ENCODE measurements at places on chromosomes 6 and 20.
A peak's percentile ranks its signal among the peaks of the same experiment; 100 is the strongest.

GRCh38 chr20:63354636-63355350, 6.4 kb downstream of the CHRNA4 start:
- no peak for DNase-seq

- no peak for DNase-seq
These were observed 7.5 kb downstream of the NOL4L start for GRCh38 chr20:32577657-32578056.

- no peak for DNase-seq
These were observed 39.2 kb downstream of the LIN28B start for GRCh38 chr6:104995989-104996617.

- DNase-seq: no peak
These were observed 79.5 kb downstream of the BCAS1 start for GRCh38 chr20:53990768-53991450.

- no peak for DNase-seq
These were observed 1.3 kb downstream of the ASF1A start for GRCh38 chr6:118895261-118895560.

DNA sequence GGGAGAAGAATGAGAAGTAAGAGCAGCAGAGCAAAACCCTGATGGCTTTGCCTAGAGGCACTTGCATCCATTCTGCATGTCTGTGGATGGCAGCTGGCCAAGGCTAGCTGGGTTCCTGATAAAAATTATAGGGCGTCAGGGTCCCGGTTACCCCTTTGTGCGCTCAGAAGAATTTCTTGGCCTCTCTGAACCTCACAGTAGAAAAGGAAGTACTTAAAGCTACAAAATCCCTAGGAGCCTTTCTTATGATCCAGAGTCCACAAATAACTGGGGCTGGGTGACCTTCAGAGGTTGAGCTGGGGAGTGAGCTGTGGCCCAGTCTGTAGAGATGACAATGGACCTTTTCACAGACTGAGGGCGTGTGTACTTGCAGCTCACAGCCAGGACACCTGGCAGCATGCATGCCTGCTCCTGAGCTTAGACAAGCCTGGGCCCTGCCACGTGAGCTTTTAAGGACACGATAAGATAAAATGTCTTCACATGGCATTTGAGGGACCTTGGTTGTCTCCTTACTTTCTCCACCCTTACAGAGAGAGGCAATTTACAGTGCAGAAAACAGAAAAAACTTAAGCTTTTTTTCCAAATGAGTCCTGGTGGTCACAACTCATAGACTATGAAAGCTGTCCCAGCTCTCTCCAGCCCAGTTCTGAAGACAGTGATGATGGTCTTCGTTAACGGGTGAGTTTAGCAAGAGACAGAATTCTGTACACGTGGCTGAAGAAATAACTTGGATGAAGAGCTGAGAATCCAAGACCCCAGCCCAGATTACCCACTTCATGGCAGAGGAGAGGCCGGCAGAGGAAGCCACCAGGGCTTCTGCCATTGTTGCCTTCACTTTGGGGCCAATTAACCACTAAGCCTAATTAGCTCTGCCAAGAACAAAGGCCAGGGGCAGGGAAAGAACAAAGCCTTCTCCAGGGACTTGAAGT, 50.3 kb downstream of the FOXA2 start:
- no peak for DNase-seq

DNA sequence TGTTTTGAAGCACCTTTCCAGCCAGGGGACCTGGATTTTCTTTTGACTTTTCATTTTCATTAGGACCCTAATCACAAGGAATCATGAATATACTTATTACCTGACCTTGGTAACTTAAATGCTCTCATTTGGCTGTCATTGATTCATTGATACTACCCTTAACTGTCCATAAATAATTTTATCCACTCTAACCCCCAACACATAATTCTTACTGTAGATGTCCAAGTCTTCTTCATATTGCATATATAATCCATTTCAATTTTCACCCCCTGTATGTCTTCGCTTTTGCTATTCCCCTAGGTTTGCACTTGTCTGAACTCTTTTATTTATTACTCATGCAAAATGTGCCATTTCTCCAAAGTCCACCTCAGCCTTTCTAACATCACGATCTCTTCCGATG, 602.9 kb downstream of the MMUT start:
- DNase-seq: no peak

DNA sequence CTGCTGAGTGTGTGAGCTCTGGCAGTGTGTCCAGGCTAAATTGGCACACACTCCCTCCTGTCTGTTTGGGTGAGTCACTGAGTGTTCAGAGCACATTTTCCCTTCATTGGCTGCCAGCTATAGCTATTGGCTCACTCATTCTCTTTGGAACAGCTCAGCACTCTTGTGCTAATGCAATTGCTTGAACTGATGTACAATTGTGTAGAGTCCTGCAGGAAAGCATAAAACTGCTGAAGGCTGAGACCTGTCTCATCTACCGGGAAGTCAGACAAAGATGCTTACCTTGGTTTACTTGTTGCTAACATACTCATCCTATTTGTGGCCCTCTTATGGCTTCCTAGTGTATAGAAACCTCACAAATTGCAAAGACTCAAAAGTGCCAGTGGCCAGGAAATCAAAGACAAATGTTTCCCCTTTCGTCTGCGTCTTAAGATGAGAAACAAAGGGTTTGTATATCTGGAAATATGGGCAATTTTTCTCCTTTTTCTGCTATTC, 351.0 kb downstream of the BCKDHB start:
- no peak for DNase-seq

DNA sequence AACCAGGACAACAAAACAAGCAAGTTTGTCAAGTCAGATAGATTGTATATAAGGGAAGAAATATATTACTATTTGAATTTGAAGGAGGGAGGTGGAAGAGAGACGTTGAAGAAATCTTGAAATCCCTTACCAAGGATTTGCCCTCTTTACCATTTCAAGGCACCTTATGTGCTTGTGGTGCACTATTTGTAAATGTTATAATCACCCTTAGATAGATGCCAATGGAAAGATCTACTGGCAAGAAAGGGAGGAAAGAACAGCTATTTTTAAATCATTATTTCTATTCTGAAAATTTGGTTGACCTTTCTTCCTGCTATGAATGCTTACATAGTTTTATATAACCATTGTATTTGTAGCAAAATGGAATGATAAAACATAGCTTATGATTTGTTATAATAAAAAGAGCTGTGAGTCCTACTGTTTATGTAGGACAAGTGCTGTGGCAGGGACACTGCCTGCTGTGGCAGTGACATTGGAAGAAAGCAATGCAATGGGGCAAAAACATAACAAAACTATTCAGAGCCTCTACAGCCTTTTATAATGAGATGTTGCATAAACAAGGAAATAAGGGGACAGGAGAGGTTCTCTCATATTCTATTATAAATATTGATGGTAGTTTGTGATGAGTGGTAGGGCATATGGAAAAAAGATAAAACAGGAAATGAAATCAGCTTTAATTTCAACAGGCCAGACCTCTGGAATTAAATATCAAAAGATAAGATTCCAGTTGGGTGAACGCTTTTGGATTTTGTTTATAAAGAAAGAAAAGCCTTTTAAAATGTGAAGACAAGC, 1145.2 kb upstream of the GJE1 start:
- DNase-seq: no peak

- DNase-seq: peak; percentile 17
These were observed 3.0 kb upstream of the GUCA1B start for GRCh38 chr6:42197555-42198362.

- no peak for DNase-seq
These were observed 164.2 kb downstream of the DTNBP1 start for GRCh38 chr6:15498640-15499039.

GRCh38 chr6:135286962-135287538, 105.9 kb downstream of the MYB start:
- DNase-seq: no peak

- DNase-seq: peak; percentile 43
These were observed 45.0 kb upstream of the RIPOR2 start for GRCh38 chr6:24980507-24981385.

DNA sequence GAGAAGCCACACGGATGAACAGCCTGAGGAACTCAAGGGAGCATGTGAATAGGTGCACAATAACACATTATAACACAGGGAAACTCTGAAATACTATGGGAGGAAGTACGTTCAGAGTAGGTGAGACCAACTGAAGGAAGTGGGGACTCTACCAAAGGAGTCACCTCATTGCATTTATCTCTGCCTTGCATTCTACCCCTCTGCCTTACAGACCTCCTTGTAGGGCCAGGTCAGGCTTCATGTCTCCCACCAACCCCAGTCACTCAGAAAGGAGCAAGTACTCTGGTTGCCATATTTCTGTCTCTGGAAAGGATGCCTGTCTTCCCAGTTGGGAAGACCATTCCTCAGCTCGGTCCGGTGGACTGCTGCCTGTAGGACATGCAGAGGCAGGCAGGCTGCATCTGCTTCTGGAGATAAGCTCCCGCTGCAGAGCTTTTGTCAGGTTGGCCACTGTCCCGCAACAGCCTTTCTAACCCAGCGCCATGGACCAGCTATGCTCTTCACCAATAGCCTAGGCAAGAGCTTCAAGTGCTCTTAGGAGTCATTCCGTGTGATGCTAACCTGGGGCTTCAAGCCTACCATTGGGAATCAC, 51.6 kb upstream of the ASIP start:
- no peak for DNase-seq

DNA sequence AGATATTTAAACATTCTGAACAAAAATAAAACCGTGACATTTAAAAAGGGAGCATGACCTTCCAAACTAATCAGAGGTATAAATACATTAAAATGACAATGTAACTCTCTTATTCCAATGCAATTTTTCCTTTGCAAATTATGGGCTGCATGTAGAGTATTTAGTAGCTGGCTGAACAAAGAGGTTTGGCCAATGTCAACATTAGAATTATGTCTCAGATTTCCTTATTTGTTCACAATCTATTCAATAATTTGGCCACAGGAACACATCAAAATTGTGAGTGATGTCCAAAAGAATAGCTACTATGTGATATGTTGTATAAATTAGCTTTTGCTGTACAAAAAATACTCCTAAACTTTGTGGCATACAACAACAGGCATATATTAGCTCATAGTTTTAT, 580.0 kb upstream of the MARCKS start:
- DNase-seq: no peak

DNA sequence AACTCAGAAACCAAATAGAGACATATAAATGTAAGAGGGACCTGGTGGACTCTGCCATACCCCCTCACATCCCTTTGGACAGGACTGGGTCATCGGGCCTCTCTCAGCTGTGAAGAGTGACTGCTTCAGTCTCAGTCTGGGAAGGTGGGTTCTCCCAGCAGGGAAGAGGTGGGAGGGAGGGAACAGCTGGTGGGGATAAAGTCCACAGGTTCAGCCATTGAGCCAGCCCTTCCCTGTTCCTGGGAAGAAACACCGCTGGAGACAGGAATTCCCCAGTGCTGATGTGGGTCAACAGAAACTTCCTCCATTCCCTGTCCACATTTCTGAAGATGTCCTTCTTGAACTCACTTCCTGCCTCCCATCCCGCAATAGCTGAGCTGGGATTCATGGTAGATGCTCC, 209.2 kb upstream of the PMEPA1 start:
- DNase-seq: no peak

DNA sequence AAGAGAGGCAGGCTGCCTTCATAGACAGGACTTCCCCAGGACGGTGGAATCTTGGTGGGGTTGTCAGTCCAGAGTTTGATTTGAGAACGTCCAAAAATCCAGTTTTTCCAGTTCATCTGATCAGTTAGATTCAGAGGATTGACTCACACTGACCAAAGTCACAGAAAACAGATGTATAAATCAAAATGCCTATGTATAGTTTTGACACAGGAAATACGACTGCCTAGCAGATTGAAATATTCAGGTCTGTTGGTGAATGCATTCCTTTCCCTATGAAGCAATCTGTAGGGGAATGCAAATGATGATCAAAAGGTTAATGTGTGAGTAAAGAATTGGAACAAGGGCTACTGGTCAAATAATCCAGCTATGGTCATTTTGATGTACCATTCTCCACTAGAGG, 29.7 kb upstream of the GFOD1 start:
- DNase-seq: no peak

DNA sequence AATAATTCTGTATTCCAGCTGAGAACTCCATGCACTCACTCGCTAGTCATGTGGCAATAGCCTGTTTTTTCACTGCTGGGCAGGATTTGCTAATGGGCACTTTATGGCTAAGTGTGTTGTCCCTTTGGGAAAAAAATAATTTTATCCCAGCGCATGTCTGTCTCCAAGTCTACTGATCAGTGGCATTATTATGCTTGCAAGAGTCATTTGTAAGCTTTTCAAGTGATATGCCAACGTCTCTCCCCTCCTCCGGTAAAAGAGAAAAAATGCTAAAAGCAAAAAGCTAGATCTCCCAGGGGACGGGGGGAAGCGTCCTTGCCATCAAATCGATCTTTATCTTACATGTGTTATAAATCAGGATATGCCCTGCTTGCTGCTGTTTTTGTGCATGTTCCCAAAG, 407.7 kb downstream of the CDH26 start:
- no peak for DNase-seq

- no peak for DNase-seq
These were observed 12.1 kb upstream of the SUMO4 start for GRCh38 chr6:149387779-149388512.

DNA sequence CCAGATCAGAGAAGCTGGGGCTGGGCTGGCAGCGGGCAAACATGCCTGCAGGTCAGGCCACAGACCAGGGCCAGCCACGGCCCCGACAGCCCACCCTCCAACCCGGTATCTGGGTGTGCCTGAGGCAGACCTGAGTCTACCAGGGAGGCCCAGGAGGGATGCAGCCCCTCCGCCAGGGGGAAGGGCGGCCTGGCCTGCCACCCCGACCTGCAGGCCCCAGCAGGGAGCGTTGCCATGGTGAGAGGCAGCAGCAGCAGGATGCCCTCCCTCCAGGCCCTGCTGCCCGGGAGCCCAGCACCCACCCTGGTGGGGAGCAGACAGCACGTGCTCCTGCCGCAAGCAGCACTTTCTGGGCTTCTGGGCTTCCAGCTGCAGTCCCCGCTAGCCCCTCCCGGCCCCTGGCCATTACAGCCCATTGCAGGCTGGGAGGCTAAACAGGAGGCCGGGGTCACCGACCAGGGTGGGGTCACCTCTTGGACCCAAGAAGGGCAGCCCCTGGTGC, 3.8 kb upstream of the EEF1A2 start:
- no peak for DNase-seq

DNA sequence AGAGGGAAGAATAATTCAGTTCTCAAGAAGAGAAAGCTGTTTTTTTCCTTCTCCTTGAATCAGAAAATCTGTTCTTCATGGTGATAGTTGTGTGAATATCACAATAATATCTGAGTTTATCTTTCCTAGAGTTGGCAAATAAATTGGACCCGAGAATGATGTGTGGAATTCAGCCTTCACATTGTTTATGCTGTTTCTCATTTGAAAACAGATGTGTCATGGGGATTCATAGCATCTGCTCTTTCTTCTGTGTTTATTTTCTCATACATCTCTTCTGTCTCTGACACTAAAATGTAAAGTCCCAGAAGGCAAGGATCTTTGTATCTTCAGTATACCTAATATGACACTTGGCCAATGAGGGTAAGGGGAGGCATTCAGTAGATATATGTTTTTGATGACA, 103.6 kb upstream of the SGK1 start:
- DNase-seq: no peak

Data from CD4-positive, alpha-beta T cell treated with Interleukin-2 at 100 ng/mL for 4 hours (primary cell).